ENCODE measurements at places on chromosomes 11 and 22. TPM values are rescaled to one million over a fixed set of nuclear protein-coding genes. Genes with fewer than 3 reads are reported as not detected.

- no peak for DNase-seq
- H3K36me3 ChIP-seq, result peaks cover 14% of the 10 kb centered on the region
- no peak overlapping the region for H3K4me3 ChIP-seq
- H3K27me3 ChIP-seq, result no peaks in the 10 kb centered on the region
- no peak overlapping the region for H3K27ac ChIP-seq
Observed at GRCh38 chr11:105372206-105372605, 232.6 kb upstream of the CARD18 start.

GRCh38 chr11:77375107-77375506 is 73.6 kb upstream of the GDPD4 start:
- H3K27ac ChIP-seq, result no peak overlapping the region
- H3K27me3 ChIP-seq, result no peaks in the 10 kb centered on the region
- no peak for DNase-seq
- peaks cover 71% of the 10 kb centered on the region for H3K36me3 ChIP-seq
- no peak overlapping the region for H3K4me3 ChIP-seq

The CD151 gene
- 138 TPM for total RNA-seq

The SWAP70 gene
- total RNA-seq, result 34.4 TPM

DNA sequence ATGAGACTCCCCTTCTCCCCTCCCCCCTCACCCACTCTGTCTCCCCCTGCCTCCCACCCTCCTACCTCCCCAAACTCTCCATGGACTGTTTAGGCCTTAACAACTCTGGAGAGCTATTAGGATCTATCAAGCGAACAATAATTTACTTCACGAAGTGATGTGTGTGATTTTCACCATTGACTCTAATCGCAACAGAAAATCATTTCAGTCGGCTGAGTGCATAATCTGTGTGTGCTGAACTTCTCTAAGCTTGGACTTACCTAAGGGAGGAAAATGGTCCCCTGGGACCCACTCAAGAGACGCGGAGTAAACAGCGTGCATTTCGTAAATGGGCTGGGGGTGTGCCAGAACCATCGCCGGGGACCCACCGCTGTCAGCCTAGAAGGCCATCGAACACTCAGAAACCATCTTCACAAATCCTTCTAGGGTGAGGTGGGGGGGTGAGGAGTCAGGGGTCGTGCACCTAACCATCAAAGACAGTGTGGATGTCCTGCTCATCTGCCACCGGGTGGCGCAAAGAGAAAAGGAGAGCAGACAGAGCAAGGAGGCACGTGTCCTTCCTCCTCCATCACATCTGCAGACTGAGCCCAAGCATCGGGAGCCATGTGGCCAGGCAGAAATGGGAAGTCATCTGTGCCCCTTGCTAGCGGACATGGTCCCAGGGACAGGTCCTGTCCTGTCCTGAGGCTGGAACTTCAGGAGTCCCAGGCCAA is 62.1 kb upstream of the NUP50 start:
- H3K27ac ChIP-seq, result no peak overlapping the region
- no peaks in the 10 kb centered on the region for H3K36me3 ChIP-seq
- peak; percentile 85 for DNase-seq
- no peaks in the 10 kb centered on the region for H3K27me3 ChIP-seq

The ZNF214 gene
- 5.0 TPM for total RNA-seq

The MS4A15 gene
- total RNA-seq, result 0.11 TPM

- no peaks in the 10 kb centered on the region for H3K27me3 ChIP-seq
- no peaks in the 10 kb centered on the region for H3K4me1 ChIP-seq
- H3K36me3 ChIP-seq, result peaks cover 66% of the 10 kb centered on the region
- no peak overlapping the region for H3K27ac ChIP-seq
Observed at GRCh38 chr11:121551463-121551862, 98.7 kb upstream of the SORL1-AS1 start.

DNA sequence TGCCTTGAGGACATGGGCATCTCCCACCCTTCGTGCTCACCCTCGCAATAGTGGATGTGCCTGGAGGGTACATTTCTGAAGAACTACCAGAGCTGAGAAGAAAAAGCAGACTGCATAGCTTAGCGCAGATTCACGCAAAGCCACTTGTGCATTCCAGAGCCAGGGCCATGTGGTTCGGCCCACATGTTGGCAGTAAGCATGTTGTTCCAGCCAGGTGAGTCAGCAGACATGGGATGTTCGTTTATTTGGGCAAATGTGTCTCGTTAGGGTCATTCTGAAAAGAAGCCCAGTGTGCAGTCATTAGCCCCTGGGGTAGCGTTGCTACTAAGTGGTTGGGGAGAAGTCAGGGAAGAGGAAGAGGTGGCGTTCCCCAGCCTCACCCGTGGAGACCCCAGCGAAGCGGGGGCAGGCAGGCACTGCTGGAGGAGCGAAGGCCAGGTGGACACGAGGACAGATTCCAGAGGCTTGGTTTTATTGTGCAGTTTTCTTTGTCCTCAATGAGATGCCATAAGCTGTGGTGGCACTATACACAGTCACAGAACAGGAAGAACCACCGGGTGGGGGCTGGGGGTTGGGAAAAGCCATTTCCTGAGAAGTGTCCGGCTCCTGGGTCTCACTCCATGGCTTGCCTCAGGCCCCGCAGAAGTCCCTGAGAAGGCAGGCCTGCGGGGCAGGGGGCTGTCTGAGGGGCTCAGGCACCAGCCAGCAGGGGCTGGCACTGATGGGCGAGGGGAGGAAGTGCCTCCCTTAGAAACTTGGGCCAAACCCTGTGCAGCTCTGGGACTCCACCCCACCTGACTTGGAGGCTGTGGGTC is 5.0 kb downstream of the THY1 start:
- H3K4me3 ChIP-seq, result peak overlapping the region; percentile 27
- H3K4me1 ChIP-seq, result peaks cover 9% of the 10 kb centered on the region
- H3K27ac ChIP-seq, result no peak overlapping the region
- peak; percentile 59 for DNase-seq
- H3K27me3 ChIP-seq, result no peaks in the 10 kb centered on the region

The MYEOV gene
- 0.22 TPM for total RNA-seq

- no peaks in the 10 kb centered on the region for H3K27me3 ChIP-seq
- H3K27ac ChIP-seq, result no peak overlapping the region
- no peak for DNase-seq
- H3K4me1 ChIP-seq, result no peaks in the 10 kb centered on the region
- H3K4me3 ChIP-seq, result no peak overlapping the region
- no peaks in the 10 kb centered on the region for H3K36me3 ChIP-seq
Observed at GRCh38 chr11:9029422-9029821, 25.6 kb upstream of the NRIP3 start.

GRCh38 chr11:93251922-93252321 is 54.1 kb upstream of the SLC36A4 start:
- no peaks in the 10 kb centered on the region for H3K4me1 ChIP-seq
- peaks cover 2% of the 10 kb centered on the region for H3K36me3 ChIP-seq
- no peak overlapping the region for H3K4me3 ChIP-seq

GRCh38 chr22:30694640-30695350 is at the start of gene OSBP2:
TSS of gene OSBP2 (plus strand) at chr22:30694874. CDS start at chr22:30694910, 36 bp downstream.
- peak; percentile 45 for DNase-seq
- peak within 1 kb of the TSS; percentile 82 for H3K4me3 ChIP-seq
- no peaks in the 10 kb centered on the region for H3K36me3 ChIP-seq
- H3K27ac ChIP-seq, result no peak within 1 kb of the TSS
- peaks cover 9% of the 10 kb centered on the region for H3K27me3 ChIP-seq

GRCh38 chr22:19615867-19616581 is 91.8 kb upstream of the CLDN5 start:
- no peaks in the 10 kb centered on the region for H3K36me3 ChIP-seq
- no peak overlapping the region for H3K27ac ChIP-seq
- peaks cover 9% of the 10 kb centered on the region for H3K4me1 ChIP-seq
- no peak overlapping the region for H3K4me3 ChIP-seq
- DNase-seq, result peak; percentile 67

The CASP12 gene
- total RNA-seq, result not detected

The LGALS1 gene
- 33.6 TPM for total RNA-seq

The CRYAB gene
- total RNA-seq, result not detected

GRCh38 chr11:44949160-44950030 is 1.3 kb downstream of the TP53I11 start:
- no peaks in the 10 kb centered on the region for H3K27me3 ChIP-seq
- peaks cover 6% of the 10 kb centered on the region for H3K4me1 ChIP-seq
- peak; percentile 83 for DNase-seq
- H3K36me3 ChIP-seq, result no peaks in the 10 kb centered on the region
- H3K4me3 ChIP-seq, result peak overlapping the region; percentile 80
- no peak overlapping the region for H3K27ac ChIP-seq

GRCh38 chr11:86456075-86456939 is 81.6 kb downstream of the CCDC81 start:
- no peaks in the 10 kb centered on the region for H3K27me3 ChIP-seq
- no peak overlapping the region for H3K27ac ChIP-seq
- H3K36me3 ChIP-seq, result no peaks in the 10 kb centered on the region
- peak; percentile 87 for DNase-seq
- H3K4me1 ChIP-seq, result no peaks in the 10 kb centered on the region
- H3K4me3 ChIP-seq, result no peak overlapping the region

The HOATZ gene
- not detected for total RNA-seq

The SCGB2A2 gene
- not detected for total RNA-seq

- H3K4me3 ChIP-seq, result peak overlapping the region; percentile 87
- peak; percentile 71 for DNase-seq
- H3K4me1 ChIP-seq, result peaks cover 4% of the 10 kb centered on the region
- H3K27me3 ChIP-seq, result no peaks in the 10 kb centered on the region
- H3K36me3 ChIP-seq, result no peaks in the 10 kb centered on the region
Observed at GRCh38 chr11:111977146-111978027, 40.2 kb downstream of the DIXDC1 start.

GRCh38 chr11:72237112-72237931 is 6.7 kb downstream of the PHOX2A start:
- H3K36me3 ChIP-seq, result peaks cover 40% of the 10 kb centered on the region
- peaks cover 32% of the 10 kb centered on the region for H3K27me3 ChIP-seq
- peak; percentile 36 for DNase-seq

The DCHS1 gene
- 12.5 TPM for total RNA-seq

The KRTAP5-10 gene
- not detected for total RNA-seq

The NAV2 gene
- 46.3 TPM for total RNA-seq
